Activated naive CD4-positive, alpha-beta T cell treated with Interleukin-2 at 50 U/mL for 16 hours (primary cell): ENCODE measurements at places on chromosomes 3 and 15.

GRCh38 chr3:196757876-196758739 is 18.5 kb downstream of the PAK2 start:
- DNase-seq = no peak

GRCh38 chr3:189108735-189109134 is 63.0 kb upstream of the TPRG1 start:
- no peak for DNase-seq

DNA sequence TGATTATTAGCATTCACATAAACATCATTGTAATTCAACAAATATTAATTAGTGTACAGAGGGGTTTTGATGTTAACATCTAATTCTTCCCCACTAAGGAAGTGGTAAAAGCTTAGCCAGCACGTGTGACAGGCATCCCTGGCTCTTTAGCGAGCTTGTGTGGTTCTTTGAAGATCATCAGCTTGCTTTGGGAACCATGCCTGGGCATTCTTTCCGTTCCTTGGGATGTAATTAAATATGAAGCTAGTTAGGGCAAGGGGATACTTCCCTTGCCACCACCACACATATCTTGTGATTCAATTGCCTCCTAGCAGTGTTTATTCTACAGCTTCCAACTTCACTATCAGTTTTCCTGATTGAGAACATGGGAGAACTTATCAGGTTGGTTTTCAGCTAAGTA is 246.5 kb downstream of the MYRIP start:
- no peak for DNase-seq

- no peak for DNase-seq
Measured at GRCh38 chr15:26702381-26702780, 70.5 kb downstream of the GABRB3 start.

DNA sequence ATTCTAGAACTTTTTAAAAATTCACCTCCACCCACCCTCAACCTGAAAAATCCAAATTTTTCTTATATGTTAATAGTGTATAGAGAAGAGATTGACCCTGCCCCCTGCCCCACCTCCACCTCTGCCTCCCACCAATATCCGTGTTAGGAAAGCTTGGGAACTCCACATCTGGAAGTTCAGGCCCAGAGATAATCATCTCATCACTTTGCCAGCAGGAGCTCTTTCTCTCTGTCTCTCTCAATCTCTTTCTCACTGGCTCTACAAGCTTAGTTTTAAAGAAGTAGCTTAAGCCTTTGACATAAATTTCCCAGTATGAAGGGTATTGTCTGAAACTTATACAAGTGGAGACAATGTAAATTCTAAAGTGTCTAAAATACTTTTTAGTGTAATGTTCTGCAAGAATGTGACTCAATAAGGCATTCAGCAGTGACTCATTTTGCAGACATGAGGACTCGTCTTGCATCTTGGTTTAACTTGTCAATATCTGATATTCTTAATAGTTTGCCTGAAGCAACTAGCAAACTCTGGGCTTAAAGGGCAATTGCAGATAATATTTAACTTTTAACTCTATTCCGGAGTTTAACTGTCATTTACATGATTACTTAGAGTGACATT is 299.8 kb upstream of the EPHA3 start:
- DNase-seq = no peak

- no peak for DNase-seq
Measured at GRCh38 chr15:40332113-40332781, 8.5 kb downstream of the CCDC9B start.

DNA sequence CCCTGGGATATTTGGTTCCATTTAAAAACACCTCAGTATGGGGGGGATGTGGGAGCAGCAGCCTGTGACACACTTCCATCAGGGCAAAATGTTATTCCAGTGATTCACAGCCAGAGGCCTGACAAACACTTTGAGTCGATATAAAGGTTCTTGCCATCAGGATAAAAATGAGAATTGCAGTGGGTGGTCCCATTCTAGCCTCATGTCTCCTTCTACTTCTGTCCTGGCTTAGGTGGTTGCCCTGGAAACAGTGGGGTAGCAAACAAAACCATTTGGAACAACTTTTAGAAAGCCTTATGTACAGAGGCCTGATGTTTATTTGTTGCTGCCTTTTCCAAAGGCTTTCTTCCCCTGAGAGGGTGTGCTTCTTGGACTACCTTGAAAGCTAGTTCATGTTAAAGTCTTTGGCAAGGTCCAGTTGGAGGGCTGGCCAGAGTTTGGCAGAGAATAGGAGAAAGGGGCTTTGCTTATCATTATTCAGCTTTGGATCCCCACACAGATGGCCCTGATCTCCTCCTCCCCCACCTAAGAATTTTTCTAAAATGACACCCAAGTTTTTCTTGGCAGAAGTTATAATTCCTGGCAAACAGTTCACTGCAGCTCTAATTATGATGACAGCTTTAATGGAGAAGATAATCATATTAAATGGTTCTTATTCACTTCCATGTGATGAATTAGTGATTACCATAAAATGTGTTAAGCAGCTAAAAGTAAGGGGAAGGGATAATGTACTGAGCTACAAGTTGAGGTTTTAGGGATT is 84.2 kb upstream of the ZNF280D start:
- DNase-seq = no peak

DNA sequence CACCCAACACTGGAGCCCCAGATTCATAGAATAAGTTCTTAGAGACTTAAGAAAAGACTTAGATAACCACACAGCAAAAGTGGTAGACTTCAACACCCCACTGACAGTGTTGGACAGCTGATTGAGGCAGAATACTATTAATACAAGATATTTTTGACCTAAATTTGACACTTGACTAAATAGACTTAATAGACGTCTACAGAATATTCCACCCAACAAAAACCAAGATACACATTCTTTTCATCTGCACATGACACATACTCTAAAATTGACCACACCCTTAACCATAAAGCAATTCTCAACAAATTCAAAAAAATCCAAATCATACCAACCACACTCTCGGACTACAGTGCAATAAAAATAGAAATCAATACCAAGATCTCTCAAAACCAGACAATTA is 179.8 kb upstream of the TPM1 start:
- no peak for DNase-seq

- no peak for DNase-seq
Measured at GRCh38 chr3:44284949-44285348, 43.3 kb downstream of the TOPAZ1 start.

DNA sequence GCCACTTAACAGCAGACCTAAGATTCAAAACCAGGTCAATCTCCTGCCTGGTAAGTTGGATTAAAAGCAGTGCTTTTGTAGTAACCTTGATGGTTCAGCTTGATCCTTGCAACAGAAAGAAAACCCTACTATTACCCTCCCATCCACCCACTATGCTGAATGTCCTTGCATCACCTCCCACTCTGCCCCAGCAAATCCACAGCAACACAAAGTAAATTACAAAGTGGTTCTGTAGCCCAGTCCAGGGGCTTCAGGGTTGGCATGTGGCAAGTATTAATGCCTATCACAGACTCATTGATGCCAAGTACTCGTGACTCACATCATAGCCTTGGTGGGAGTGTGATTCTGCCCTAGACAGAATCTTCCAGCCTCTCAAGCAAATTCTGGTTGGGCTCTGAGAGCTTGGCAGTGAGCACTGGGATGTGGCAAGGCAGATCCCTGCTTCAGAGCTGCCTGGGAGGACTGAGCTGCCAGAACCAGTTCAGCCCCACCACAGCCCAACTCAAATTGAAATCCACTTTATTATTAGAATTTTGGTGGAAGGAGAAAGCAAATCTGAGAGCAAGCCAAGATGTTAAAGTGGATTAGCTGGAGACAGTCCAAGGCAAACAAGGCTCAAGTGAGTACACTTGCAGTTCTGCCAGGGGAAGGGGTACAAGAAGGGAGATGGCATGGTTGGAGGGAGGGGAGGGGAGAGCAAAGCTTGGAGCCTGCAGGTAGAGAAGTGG is 225.8 kb upstream of the UMPS start:
- no peak for DNase-seq

DNA sequence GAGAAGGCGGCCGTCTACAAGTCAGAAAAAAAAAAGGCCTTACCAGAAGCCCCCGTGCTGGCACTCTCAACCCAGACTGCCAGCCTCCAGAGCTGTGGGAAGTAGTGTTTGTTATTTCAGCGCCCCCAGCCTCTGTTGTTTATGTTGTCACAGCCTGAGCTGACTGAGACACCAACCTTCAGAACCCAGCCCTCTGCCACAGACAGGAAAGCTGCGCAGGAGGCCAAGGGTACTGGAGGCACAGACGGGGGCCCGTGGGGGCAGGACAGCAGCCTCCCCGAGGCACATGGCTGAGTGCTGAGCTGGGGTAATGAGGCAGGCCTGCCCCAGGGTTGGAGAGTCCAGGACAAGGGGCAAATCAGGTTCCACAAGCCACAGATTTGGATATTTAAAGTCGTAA is 33.7 kb downstream of the HCN4 start:
- no peak for DNase-seq

- no peak for DNase-seq
Measured at GRCh38 chr3:126097801-126098200, 13.9 kb upstream of the SLC41A3 start.

GRCh38 chr15:39034816-39035215 is 470.2 kb upstream of the RASGRP1 start:
- DNase-seq = no peak

DNA sequence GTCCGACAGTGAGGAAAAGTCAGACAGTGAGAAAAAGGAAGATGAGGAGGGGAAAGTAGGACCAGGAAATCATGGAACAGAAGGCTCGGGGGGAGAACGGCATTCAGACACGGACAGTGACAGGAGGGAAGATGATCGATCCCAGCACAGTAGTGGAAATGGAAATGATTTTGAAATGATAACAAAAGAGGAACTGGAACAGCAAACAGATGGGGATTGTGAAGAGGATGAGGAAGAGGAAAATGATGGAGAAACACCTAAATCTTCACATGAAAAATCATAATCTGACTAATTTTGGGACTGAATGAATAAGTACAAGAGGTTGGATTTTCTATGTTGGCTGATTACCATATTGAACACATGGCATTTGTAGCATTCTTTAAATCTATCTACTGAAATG is 26.2 kb downstream of the SEC62 start:
- no peak for DNase-seq

DNA sequence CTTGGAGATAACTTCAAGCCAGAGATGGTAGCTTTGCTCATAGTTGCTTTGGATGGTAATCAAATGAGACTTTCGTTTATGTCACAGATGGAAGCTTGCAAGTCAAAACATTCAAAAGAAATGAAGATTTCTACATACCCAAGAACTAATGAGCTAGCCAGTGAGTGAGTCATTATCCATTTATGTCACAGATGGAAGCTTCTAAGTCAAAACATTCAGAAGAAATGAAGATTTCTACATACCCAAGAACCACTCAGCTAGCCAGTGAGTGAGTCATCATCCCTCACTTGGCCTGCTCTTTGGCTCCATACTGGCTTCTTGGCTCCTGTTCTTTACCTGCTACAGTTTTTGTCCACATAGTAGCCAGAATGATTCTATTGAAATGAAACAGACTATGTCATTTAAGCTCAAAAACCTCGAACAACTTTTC is 559.8 kb upstream of the CBLB start:
- DNase-seq = peak; percentile 38

GRCh38 chr3:156143136-156143535 is 22.8 kb downstream of the KCNAB1 start:
- DNase-seq = no peak

- DNase-seq = no peak
Measured at GRCh38 chr3:141538568-141539240, 51.9 kb downstream of the RASA2 start.

GRCh38 chr3:71189480-71189879 is 394.0 kb downstream of the FOXP1 start:
- DNase-seq = no peak

GRCh38 chr15:85125056-85125661 is 143.5 kb downstream of the PDE8A start:
- no peak for DNase-seq

DNA sequence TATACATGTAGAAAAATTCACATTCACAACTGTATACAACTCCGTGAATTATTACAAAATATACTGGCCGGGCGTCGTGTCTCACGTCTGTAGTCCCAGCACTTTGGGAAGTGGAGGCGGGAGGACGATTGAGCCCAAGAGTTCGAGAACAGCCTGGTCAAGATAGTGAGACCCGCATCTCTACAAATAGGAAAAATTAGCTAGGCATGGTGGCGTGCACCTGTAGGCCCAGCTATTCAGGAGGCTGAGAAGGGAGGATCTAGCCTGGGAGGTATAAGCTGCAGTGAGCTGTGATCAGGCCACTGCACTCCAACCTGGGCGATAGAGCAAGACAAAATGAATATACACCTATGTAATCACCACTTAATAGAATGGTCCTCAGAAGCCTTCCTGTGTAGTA is 1.3 kb downstream of the RAD51 start:
- DNase-seq = no peak

DNA sequence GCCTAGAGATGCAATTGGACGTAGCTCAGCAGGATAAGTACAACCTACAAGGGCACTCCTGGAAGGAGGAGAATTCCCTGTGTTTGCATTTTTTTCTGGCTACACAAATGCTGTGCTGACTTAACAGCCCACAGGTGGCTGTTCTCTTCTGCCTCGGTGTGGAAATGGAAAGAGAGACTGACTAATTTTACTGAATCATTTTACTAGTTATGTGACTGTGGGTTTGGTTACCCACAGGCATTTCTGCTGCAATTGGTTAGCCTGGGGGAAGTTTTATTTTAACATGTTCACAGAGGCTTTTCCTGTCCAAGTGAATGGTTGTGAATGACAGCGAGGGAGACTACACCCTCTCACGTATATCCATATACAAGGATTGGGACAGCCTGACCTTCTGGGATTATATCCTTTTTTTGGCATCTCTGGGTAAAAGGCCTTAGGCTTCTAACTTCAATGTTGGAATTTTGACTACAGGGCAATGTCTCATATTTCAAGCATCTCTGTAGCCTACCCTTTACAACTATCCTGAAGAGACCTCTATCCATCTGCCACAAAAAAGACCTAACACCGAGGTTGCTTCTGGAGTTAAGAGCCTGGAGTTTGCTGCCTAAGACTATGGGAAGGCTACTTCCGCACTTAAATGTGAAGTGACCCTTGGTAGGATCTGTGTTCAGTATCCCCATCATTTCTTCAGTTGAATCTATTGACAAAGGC is 67.2 kb upstream of the TP63 start:
- DNase-seq = peak; percentile 13

GRCh38 chr15:34650177-34650576 is 66.7 kb upstream of the GOLGA8B start:
- no peak for DNase-seq

- no peak for DNase-seq
Measured at GRCh38 chr3:178875836-178876235, 195.8 kb downstream of the ZMAT3 start.

- peak; percentile 45 for DNase-seq
Measured at GRCh38 chr15:50182219-50183013, 420 bp downstream of the SLC27A2 start.

- DNase-seq = peak; percentile 9
Measured at GRCh38 chr15:89575656-89576416, 567 bp downstream of the TICRR start.
